Upper lobe of left lung (tissue), 6 donors: ENCODE measurements at places on chromosomes 6 and 20. TPM values are rescaled to one million over a fixed set of nuclear protein-coding genes. Genes with fewer than 3 reads are reported as not detected.

GRCh38 chr20:56542489-56543030 is 9.5 kb downstream of the FAM209B start:
- no peak for DNase-seq

GRCh38 chr6:4614637-4615036 is 161.6 kb upstream of the CDYL start:
- DNase-seq = no peak

The GTSF1L gene
- total RNA-seq = not detected

The IMPG1 gene
- not detected for total RNA-seq

DNA sequence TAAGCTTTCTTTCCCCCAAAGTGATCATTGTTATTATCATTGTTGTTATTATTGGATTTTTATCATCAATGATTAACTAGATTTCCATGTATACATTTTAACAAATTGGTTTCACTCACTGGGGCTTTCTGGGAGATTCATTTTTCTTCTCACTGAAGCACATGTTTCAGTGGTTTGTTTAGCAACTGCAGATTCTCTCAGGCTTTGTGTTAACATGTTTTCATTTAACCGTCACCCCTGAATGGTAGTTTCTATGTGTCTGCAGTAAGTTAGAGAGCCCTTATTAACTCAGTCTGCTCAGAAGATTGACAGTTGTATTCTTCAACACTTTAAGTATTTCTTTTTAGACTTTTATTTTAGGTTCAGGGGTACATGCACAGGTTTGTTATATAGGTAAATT is 12.4 kb downstream of the ZKSCAN4 start:
- no peak for DNase-seq
